Stimulated activated CD8-positive, alpha-beta memory T cell treated with anti-CD3 and anti-CD28 coated beads, Interleukin-7, amount 100 ng/mL, for 48 hours (primary cell): ENCODE measurements at places on chromosomes 5 and 9.

GRCh38 chr9:121305269-121305994 lies 37.5 kb downstream of the GSN start:
- no peak for DNase-seq

DNA sequence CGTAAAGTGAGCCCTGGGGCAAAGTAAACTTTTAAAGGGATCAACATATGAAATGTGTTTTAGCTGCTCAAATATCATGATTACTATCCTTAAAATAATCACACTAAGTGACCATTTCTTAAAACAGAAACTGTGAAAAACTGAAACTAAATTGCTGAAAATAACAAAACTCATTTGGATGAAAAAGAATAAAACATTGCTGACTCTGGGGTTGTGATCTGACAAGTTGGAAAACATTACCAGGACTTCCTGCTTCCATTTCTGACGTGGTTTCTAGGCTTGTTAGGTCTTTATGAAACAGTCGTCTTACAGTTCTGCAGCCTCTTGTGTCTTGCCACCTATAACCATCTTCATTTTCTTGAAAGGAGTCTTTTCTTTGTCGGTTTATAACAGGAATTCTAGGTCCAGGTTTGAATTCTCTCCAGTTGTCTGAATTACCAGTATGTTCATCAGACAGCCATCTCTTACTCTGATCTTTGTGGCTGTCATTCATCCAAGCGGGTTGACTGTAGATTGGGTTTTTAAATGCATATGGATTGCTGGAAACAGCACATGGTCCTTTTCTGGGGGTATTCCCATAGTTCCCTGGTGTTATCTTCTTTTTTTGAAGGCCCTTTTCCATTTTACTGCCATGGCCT lies 1.7 kb downstream of the TUT7 start:
- no peak for DNase-seq

GRCh38 chr5:176541338-176542134 lies 4.3 kb upstream of the RNF44 start:
- DNase-seq: no peak

GRCh38 chr5:34415559-34416198 lies 240.4 kb upstream of the RAI14 start:
- no peak for DNase-seq

GRCh38 chr9:121819428-121820231 lies 168.2 kb downstream of the DAB2IP start:
- DNase-seq: no peak

GRCh38 chr9:311841-312240 lies 97.2 kb downstream of the DOCK8 start:
- no peak for DNase-seq

GRCh38 chr5:151222054-151222789 lies 1.7 kb downstream of the CCDC69 start:
- no peak for DNase-seq

- DNase-seq: no peak
Measured at GRCh38 chr9:129968690-129969485, 74.1 kb downstream of the FNBP1 start.

DNA sequence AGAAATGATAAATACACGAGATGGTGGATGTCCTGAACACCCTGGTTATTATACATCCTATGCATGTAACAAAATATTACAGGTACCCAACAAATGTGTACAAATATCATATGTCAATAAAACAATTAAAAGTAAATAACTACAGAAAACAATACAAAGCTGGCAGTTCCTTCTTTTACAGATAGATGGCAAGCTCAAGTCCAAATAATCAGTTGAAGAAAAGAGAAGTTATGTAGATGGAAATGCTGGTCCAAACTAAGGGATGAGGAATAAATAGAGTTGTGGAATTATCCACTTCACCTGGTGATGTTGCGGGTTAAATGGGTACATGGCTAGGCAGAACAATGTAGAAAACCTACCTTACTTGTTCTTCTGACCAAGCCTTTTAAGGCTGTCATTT lies 79.4 kb downstream of the PALM2AKAP2 start:
- no peak for DNase-seq

DNA sequence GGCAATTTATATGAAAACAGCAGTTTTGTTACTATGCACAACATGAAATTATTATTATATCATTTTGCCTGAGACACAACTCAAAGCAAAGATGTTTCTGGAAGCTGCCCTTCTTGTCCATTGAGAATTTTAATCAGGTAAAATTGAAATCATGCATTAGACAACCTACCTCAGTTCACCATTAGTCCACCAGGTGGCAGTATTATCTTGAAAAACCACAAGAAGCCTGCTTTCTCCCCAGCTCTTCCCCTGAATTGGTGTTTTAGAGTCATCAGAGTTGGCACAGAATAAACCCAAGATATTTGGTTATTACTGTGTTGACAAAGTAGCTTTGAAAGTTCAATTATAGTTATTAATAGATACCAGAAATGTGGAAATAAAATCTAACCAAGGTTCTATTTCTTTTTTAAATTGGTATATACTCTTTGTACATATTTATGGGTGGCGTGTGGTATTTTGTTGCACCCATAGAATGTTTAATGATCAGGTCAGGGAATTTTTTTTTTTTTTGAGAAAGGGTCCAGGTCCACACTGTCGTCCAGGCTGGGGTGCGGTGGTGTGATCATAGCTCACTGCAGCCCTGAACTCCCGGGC lies 25.7 kb downstream of the UTP15 start:
- no peak for DNase-seq

GRCh38 chr9:4027606-4028005 lies 272.3 kb downstream of the GLIS3 start:
- DNase-seq: no peak

GRCh38 chr5:151262532-151262931 lies 9.5 kb downstream of the GM2A start:
- no peak for DNase-seq

DNA sequence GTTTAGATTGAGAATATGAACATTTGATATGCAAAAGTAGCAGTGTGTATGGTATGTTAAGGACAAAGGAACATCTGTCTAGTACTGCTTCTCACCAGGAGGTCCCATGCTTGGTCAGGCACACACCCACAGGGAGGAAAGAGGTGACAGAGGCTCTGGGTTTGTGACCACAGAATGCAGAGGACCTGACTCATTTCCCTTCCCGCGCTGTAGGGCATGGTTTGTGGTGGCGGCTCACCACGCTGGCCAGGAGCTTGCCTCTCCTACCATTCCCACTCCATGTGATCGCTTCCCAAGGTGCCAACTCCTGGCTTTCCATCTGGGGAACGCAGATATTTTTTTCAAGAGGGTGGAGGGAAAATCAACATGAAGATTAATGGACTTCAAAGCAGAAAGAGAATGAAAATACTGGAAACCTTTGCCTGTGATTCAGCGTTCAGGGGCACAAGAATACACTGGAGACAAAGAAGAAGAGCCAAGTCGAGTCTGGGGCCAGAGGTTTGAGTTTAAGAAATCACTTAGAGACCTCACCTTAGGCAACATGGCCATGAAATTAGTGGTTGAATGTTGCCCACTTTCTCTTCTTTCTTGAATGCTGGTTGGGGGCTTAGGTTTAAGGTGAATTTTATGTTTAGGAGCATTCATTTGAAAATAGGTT lies 477.8 kb downstream of the CCDC171 start:
- peak; percentile 26 for DNase-seq

- DNase-seq: no peak
Measured at GRCh38 chr9:684941-685340, 156.6 kb upstream of the DMRT1 start.
